ENCODE measurements at places on chromosomes 12 and 14.

GRCh38 chr12:74619084-74619483, 81.4 kb downstream of the ATXN7L3B start:
- no peak for DNase-seq

GRCh38 chr12:106957583-106957982, 1.9 kb downstream of the TMEM263 start:
- DNase-seq = no peak

- no peak for DNase-seq
These were observed 93.9 kb downstream of the PLEKHG7 start for GRCh38 chr12:92796650-92797049.

DNA sequence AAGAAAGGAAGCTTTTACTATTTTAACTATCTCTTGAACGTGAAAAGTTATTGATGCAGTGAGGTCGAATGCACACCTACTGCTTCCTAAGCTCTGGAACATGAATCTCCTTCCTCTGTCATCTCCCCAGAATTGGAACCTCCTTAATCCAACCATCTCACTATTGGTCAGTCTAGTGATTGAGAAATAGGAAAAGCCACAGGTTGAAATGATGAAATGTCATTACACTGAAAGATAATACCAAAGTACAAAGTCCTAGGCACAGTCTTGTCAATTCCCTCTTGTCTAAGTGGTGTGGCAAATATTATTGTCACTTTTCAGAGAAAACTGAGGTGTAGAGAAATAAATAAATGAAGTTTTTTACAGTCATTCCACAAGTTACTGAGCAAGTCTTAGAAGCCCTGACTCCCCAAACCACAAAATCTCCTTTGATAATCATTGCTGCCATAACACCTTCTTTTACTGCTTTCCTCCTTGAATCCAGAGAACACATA, 19.5 kb upstream of the HIGD1C start:
- no peak for DNase-seq

GRCh38 chr14:36442824-36443241, 77.2 kb downstream of the NKX2-1 start:
- no peak for DNase-seq

- no peak for DNase-seq
These were observed 94.1 kb downstream of the NINJ2 start for GRCh38 chr12:569091-569676.

DNA sequence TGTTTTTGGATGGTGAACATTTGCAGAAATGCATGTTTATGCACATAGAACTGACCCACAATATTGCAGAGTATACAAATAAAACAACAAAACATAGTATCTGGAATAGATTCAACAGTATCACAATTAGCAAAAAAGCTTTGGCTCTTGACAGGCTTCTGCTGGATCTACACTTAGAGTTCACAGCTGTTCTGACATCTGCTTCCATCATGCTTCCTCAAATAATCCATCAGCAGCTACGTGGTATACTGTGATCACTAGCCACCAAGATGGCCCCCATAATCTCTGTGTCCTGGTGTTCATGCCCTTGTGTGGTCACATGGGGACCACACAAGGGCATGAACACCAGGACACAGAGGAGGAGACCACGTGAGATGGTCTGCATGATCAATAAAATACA, 166.6 kb upstream of the CCDC198 start:
- DNase-seq = no peak

- DNase-seq = no peak
These were observed 19.6 kb downstream of the TMPRSS12 start for GRCh38 chr12:50862316-50862715.

DNA sequence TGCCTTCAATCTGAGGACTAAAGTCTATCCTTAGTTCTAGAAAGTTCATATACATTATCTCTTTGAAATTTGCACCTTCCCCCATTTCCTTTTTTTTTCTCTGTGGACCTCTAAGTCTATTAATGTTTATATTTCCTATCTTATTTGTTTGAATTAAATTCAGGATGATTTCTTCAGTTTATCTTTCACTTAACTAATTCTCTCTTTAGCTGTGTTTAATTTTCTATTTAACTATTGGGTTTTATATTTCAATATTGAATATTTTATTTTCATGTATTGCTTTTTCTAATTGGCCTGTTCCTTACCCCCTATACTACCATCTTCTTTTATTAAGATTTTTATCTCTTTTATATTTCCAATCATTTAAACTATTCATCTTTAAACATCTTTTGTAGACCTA, 9.5 kb downstream of the PLEKHG3 start:
- DNase-seq = no peak

All from stimulated activated CD8-positive, alpha-beta memory T cell treated with anti-CD3 and anti-CD28 coated beads, Interleukin-15, amount 100 ng/mL, for 4 hours (primary cell).